KG1 (cell line): ENCODE measurements at places on chromosomes 7 and 10.

DNA sequence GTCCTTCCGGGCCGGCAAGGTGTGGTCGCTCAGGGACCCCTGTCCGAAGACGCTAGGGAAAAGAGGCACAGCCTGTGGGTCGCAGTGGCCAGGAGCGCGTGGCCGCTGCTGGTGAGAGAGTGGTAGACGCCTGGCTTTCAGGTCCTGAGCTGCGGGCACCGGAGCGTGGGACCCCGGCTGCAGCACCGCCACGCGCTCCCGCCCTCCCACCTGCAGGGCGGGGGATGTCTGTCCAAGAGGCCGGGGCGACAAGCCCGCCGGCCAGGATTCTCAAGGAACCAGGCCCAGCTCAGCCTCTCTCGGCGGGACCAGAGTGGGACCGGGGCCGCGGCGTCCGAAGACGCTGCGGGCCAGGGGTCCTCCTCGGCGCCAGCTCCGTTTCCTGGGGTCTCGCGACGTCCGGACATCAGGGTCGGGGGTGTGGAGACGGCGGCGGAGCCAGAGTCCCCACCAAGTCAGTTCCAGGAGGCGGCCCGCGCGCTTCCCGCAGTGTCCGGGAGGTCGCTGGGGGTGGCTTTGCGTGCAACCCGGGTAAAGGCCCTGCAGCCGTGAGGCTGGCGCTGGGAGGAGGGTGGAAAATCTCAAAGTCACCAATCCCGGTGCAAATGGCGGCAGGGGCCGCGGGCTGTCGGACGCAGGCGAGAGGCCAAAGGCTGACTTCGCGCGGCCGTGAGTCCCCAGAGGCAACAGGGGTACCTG lies 5.5 kb downstream of the ZNF503 start:
- DNase-seq = no peak

DNA sequence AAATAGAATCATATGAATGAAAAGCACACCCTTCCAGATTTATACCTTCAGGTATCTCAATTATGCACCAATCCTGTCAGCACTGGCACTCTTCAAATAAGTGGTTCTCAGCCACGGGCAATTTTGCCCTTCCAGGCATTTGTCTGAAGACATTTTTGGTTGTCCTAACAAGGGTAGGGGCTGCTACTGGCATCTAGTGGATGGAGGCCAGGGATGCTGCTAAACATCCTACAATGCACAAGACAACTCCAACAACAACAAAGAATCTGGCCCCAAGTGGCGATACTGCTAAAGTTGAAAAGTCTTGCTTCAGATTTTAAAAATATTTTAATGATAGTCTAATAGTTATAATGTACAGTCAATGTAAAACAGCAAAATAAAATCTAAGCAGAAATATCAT lies 16.1 kb downstream of the CCDC186 start:
- no peak for DNase-seq

DNA sequence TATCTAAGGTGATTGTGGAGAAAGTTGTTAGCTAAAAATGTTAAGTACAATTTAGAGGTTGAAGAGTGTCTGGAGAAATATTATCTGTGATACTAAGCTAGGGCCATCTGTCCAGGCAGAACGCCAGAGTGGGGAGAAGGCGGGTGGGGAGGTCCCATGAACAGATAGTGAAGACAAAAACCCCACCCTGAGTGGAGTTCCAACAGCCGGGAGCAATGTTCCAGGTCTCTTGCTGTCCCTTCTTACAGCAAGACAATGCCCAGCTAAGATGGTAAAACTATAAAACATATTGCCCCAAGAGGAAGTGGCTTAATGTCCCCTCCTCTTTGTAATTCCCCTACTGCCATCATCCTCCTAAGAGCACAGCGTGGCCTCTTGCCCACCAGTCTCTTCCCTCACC lies 10.4 kb upstream of the IL15RA start:
- DNase-seq = no peak

DNA sequence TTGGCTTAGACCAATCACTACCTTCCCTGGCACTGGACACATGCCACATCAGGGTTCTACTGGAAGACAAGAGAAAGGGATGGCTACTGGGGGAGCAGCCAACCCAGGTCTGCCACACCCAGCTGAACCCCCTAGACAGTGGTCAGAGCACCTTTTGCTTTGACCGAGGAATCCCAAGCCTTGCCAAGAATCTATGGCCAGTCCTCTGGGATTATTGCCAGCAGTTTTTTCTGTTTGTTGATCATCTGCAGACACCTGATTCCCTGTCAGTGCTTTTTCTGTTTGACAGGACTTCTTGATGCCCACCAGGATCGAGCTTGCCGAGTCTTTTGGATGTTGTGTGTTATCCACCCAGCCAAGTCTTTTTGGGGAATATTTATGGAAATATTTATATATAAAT lies 476.2 kb upstream of the GALNT17 start:
- DNase-seq = no peak

DNA sequence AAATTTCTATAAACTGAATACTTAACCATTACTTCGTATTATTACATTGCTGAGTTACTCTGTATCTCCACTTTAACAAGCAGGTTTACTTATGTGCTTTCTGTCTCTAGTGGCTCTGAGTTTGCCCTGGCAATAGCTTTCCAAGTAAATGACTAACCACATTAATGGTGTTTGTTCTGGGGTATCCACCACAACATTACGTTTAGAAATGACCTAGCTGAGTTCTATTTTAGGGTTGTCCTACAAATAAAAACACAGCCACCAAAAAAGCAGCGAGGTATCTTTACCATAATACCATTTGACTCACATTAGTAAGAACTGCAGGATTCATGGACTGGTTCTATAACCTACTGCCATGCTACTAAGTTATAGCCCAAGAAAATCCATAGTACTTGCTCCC lies 83.1 kb downstream of the HIBADH start:
- no peak for DNase-seq

GRCh38 chr7:96538632-96539031 lies 171.0 kb downstream of the SEM1 start:
- no peak for DNase-seq
